ENCODE measurements at places on chromosomes 3 and 15. TPM values are rescaled to one million over a fixed set of nuclear protein-coding genes. Genes with fewer than 3 reads are reported as not detected.

- H3K27me3 ChIP-seq: no peaks in the 10 kb centered on the region
- H3K36me3 ChIP-seq: no peaks in the 10 kb centered on the region
- no peak overlapping the region for H3K4me3 ChIP-seq
- no peak overlapping the region for H3K27ac ChIP-seq
These were observed 10.7 kb upstream of the RAB43 start for GRCh38 chr3:129132097-129132866.

- H3K27me3 ChIP-seq: no peaks in the 10 kb centered on the region
- H3K4me3 ChIP-seq: no peak overlapping the region
- no peaks in the 10 kb centered on the region for H3K36me3 ChIP-seq
These were observed 13.9 kb upstream of the PRICKLE2 start for GRCh38 chr3:64238971-64239667.

- H3K4me1 ChIP-seq: no peaks in the 10 kb centered on the region
- no peak overlapping the region for H3K27ac ChIP-seq
- H3K4me3 ChIP-seq: no peak overlapping the region
- no peaks in the 10 kb centered on the region for H3K36me3 ChIP-seq
- H3K27me3 ChIP-seq: no peaks in the 10 kb centered on the region
These were observed 23.6 kb upstream of the CYFIP1 start for GRCh38 chr15:23003736-23004135.

DNA sequence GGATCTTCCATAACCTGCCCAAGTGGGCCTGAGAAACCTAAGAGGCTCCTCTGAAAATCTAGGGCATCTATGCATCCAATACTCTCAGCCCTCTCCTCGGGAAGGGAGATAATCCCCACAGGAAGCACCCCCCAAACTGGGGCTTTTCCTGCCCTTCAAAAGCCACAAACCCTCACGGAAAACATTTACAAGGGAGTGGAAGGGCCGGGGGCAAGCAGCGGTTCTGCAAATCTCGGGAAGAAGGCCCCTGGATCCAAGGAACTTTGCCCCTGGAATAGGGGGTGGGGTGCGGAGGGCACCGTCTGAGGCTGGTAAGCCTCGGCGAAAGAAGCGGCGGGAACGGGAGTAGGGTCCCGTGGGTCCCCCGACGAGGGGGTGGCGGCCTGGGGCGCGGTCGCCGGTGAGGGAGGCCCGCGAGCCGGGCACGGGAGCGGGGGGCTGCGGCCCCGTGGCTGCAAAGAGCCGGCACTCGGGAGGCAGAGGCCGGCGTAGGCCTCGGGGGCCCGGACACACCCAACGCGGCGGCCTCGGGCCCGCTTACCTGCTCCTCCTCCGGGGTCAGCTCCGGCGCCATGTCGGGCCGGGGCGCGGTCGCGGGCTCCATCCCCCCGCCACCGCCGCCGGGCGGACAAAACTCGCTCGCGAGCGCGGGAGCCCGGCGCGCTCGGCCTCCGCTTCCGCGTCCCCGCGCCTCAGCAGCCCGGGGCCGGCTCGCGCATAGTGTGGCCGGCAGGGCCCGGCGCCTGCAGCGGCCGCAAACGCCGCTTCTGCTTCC, 755 bp downstream of the PTPN9 start:
- no peaks in the 10 kb centered on the region for H3K4me1 ChIP-seq
- H3K4me3 ChIP-seq: peak overlapping the region; percentile 60
- no peak for DNase-seq
- no peaks in the 10 kb centered on the region for H3K27me3 ChIP-seq
- no peaks in the 10 kb centered on the region for H3K36me3 ChIP-seq

DNA sequence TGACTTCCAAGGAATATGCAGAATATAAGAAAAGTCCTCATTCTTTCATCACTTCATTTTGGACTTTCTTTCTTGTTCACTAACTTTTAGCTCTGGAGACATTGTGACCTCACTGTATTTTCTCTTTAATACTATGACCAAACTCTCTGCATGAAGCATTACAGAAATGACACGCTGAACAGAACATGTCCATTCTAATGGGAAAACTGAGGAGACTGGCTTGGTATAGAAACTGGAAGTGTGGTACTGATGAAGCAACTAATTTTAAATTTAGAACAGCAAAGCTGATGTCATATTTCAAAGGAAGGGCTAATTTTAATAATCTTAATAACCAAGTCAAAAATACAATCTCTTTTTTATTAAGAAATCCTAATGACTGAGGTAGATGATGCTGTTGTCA, 4.7 kb downstream of the DPH3 start:
- H3K36me3 ChIP-seq: no peaks in the 10 kb centered on the region
- no peaks in the 10 kb centered on the region for H3K27me3 ChIP-seq
- no peaks in the 10 kb centered on the region for H3K4me1 ChIP-seq
- no peak overlapping the region for H3K27ac ChIP-seq
- H3K4me3 ChIP-seq: no peak overlapping the region

GRCh38 chr15:74779162-74779648, 2.7 kb upstream of the CSK start:
- no peaks in the 10 kb centered on the region for H3K27me3 ChIP-seq
- DNase-seq: no peak
- no peak overlapping the region for H3K4me3 ChIP-seq
- H3K36me3 ChIP-seq: no peaks in the 10 kb centered on the region

The NKTR gene
- total RNA-seq: 159 TPM

- DNase-seq: no peak
- no peaks in the 10 kb centered on the region for H3K4me1 ChIP-seq
- H3K27ac ChIP-seq: no peak overlapping the region
- no peaks in the 10 kb centered on the region for H3K36me3 ChIP-seq
- H3K4me3 ChIP-seq: no peak overlapping the region
These were observed 9.1 kb downstream of the HDGFL3 start for GRCh38 chr15:83198476-83198875.

- H3K27ac ChIP-seq: no peak overlapping the region
- no peak for DNase-seq
- H3K4me3 ChIP-seq: no peak overlapping the region
- H3K36me3 ChIP-seq: no peaks in the 10 kb centered on the region
- no peaks in the 10 kb centered on the region for H3K27me3 ChIP-seq
These were observed 1.6 kb downstream of the FAM174B start for GRCh38 chr15:92653836-92654539.

DNA sequence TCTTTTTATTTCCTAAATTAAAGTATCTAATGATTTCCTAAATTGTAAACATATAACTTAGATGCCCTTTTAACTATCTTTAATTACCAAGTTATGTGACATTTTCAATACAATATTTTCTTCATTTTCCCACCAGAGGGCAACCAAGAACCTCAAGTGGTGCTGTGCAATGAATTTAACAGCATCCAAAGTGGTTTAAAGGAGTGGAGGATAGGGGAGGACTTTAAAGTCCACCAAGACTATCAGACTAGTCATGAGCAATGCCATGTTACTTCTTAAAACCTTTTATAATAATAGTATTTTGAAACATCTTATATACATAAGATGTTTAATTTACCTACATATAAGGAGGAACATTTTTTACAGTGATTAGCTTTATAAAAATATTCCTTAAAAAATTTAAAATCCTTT, 74.4 kb downstream of the DLG1 start:
- H3K4me1 ChIP-seq: no peaks in the 10 kb centered on the region
- H3K27ac ChIP-seq: no peak overlapping the region

GRCh38 chr3:123743121-123743520, 141.0 kb downstream of the MYLK start:
- DNase-seq: no peak
- peaks cover 8% of the 10 kb centered on the region for H3K4me1 ChIP-seq
- H3K36me3 ChIP-seq: no peaks in the 10 kb centered on the region
- peak overlapping the region; percentile 70 for H3K27ac ChIP-seq
- H3K27me3 ChIP-seq: no peaks in the 10 kb centered on the region

GRCh38 chr15:80536716-80537115, 132.5 kb downstream of the ARNT2 start:
- H3K27me3 ChIP-seq: no peaks in the 10 kb centered on the region
- H3K27ac ChIP-seq: no peak overlapping the region
- H3K4me1 ChIP-seq: no peaks in the 10 kb centered on the region
- H3K4me3 ChIP-seq: no peak overlapping the region
- DNase-seq: no peak

GRCh38 chr3:5205165-5205941, 17.8 kb downstream of the EDEM1 start:
- H3K36me3 ChIP-seq: no peaks in the 10 kb centered on the region
- H3K4me3 ChIP-seq: no peak overlapping the region
- H3K27me3 ChIP-seq: no peaks in the 10 kb centered on the region
- DNase-seq: no peak
- no peak overlapping the region for H3K27ac ChIP-seq

DNA sequence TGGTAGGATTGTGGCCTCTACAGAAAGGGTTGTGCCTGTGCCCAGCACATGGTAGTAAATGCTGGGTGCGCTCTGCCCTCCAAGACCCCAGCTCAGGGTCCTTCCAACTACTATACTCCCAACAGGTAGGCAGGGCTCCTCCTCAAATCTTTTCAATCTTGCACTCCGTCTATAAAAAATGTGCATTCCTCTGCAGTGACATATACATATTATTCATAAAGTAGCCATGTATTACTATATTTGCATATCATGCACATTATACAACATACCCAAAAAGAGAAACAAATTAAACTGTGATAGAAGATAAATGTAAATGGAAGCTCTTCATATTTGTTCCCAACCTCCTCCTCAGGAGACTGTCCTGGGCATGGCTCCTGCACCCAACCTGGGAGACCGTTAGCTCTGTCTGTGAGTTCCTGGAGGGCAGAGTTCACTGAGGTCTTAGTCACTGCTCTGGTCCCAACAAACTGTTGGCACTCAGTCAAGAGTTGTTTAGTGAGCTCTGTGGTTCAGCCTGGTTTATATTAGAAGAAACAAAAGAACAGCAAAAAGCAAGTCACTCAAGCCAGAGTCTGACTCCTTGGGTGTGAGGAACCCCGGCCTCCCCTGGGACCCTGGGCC, 47.7 kb upstream of the GRIP2 start:
- no peak for DNase-seq
- no peak overlapping the region for H3K27ac ChIP-seq
- H3K27me3 ChIP-seq: no peaks in the 10 kb centered on the region
- H3K36me3 ChIP-seq: no peaks in the 10 kb centered on the region
- H3K4me1 ChIP-seq: no peaks in the 10 kb centered on the region

GRCh38 chr3:73719413-73719851, 94.7 kb upstream of the PDZRN3 start:
- peak; percentile 32 for DNase-seq
- no peaks in the 10 kb centered on the region for H3K4me1 ChIP-seq
- peak overlapping the region; percentile 86 for H3K27ac ChIP-seq
- no peak overlapping the region for H3K4me3 ChIP-seq
- no peaks in the 10 kb centered on the region for H3K36me3 ChIP-seq
- H3K27me3 ChIP-seq: no peaks in the 10 kb centered on the region

GRCh38 chr15:69997813-69998212, 99.9 kb downstream of the TLE3 start:
- no peak for DNase-seq
- H3K27me3 ChIP-seq: no peaks in the 10 kb centered on the region
- no peaks in the 10 kb centered on the region for H3K4me1 ChIP-seq
- H3K4me3 ChIP-seq: no peak overlapping the region
- no peak overlapping the region for H3K27ac ChIP-seq

Measured in uterus (tissue), 4 donors.